ENCODE measurements at places on chromosomes 2 and 18.

- DNase-seq = no peak
Measured at GRCh38 chr2:171798156-171798820, 95.8 kb downstream of the SLC25A12 start.

DNA sequence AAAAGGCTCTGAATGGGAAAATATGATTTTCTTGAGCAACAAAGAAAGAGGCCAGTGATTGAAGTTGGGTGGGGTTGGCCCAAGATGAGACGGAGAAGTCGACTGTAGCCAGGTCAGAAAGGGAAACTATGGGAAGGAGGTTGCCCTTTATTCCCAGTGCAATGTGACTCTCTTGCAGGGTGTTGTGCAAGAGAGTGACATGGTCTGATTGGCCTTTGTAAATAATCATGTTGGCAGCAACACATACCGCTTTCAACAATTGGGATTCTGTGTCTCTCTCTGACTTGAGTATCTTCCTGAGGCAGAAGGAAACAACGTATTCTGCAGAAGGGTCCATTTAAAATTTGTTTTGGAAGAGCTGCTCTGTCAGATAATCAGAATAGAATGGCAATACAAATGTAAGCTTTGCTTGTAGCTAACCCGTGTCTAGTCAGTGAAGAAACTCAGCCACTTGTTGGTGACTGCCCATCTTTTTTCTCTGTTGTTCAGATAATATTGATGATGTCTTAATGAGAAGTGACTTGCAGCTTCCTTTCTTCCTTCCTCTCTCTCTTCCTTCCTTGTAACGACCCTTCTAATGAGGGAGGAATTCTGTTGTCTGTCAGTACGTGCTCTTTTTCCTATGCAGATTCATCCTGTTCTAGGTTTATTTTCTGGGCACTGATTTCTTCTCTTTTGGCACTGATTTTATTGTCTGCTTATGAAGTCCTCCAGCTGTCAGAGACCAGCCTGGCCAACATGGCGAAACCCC is 311.0 kb upstream of the FAM98A start:
- no peak for DNase-seq

DNA sequence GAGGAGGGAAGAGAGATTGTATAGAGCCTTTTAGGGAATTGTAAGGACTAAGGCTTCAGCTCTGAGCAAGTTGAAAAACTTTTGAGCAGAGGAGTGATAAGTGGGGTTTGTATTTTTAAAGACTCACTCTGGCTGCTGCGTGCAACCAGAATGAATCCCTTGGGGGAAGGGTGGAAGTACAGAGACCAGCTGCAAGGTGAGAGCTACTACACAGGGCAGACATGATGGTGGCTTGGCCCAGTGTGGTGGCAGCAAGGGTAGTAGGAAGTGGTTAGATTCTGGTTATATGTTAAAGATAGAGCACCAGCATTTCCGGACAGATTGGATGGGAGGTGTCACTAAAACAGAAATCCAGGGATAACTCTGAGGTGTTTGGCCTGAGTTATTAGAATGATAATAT is 10.1 kb upstream of the SESTD1 start:
- DNase-seq = no peak

DNA sequence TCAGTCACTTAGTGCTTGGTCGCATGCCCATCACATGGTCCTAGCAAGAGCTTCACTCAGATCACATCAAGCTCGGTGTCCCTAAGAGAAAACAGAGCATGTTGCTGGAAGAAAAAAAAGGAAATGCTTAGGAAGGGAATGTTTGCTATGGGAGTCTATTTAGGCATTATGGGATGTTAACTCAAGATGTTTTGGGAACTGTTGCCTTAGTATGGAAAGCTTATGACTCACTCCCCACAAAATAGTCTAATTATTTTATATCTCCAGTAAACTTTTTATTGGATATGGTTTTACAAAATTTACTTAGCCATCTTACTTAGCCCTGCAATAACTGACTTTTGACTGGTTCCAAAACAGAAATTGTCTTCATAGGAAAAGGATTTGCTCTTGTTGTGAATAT is 439.5 kb upstream of the ZEB2 start:
- DNase-seq = no peak

DNA sequence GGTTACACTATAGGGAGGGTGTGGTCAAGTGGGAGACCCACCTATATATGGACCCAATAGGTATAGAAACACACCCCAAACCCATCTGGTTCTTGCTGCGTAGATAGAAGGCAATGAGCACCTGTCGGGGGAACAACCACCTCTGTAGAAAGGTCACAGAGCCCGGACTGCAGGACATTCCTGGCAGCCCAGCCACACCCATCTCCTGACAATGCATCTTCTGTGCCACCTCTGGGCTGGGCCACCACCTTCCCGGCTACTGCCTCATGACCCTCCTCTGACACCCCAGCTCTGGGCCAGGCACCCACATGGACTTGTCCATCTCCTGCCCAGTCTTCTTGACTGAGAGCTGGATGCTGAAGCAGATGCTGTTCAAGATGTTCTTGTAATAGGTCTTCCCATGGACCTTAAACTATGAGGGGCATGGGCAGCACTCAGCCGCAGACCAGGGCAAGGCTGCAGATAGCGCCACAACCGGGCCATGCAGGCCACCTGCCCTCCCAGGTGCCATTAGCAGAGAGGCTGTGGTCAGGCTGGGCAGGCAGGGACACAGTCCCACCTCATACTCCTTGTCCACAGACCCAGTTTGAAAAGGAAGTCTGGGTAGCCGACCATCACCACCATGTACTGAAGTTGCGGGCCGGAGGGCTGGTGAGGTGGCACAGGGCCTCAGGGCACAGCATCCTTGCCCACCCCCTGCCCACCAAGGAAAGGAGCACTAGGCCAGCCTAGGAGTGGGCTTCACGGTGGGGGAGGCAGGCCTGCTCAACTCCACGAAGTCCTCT is 9.3 kb downstream of the ALPG start:
- DNase-seq = no peak

DNA sequence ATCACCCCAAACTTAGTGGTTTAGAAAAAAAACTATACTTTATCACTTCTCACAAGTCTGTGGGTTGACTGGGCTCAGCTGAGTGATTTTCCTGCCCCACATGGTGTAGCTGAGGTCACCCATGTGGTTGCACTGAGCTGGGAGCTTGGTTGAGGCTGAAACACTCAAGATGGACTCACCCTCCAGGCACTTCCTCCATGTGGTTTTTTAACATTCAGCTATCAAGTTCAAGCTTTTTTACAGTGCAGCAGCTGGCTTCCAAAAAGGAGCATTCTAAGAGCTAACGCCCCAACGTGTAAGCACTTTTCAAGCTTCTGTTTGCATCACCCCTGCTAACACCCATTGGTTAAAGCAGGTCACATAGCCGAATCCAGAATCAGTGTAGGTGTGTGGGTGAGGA is 105.9 kb upstream of the CREB1 start:
- no peak for DNase-seq

DNA sequence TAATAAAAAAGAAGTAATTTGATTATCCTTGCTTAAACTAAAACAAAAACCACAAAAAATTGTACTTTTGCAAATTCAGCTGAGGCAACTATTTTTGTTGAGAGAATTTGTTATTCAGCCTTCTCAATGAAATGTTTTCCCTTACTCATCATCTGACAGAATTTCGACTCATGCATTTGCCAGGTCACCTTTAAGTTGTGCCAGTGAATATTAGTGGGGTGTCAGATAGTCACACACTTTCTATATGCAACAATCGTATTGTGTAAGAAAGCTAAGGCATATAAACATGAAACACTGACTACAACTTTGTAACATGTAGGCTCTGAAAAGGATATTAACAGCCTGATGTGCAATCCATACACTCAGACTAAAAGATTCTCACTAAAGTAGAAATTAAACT is 1653.1 kb upstream of the SLC39A10 start:
- no peak for DNase-seq

GRCh38 chr2:35997488-35997887 is 358.1 kb upstream of the CRIM1 start:
- no peak for DNase-seq

GRCh38 chr2:88160517-88160916 is 9.6 kb upstream of the THNSL2 start:
- no peak for DNase-seq

GRCh38 chr2:136310005-136310495 is 192.1 kb upstream of the CXCR4 start:
- no peak for DNase-seq

- no peak for DNase-seq
Measured at GRCh38 chr2:195501746-195502145, 155.3 kb upstream of the SLC39A10 start.

- DNase-seq = no peak
Measured at GRCh38 chr2:226693521-226693920, 106.1 kb downstream of the IRS1 start.

GRCh38 chr2:229032608-229033234 is 238.4 kb downstream of the PID1 start:
- no peak for DNase-seq

- DNase-seq = no peak
Measured at GRCh38 chr18:725646-726045, 13.2 kb upstream of the ENOSF1 start.

- DNase-seq = no peak
Measured at GRCh38 chr2:27501042-27501441, 4.4 kb downstream of the GCKR start.

- DNase-seq = peak; percentile 46
Measured at GRCh38 chr18:12904012-12904516, 20.0 kb upstream of the PTPN2 start.

DNA sequence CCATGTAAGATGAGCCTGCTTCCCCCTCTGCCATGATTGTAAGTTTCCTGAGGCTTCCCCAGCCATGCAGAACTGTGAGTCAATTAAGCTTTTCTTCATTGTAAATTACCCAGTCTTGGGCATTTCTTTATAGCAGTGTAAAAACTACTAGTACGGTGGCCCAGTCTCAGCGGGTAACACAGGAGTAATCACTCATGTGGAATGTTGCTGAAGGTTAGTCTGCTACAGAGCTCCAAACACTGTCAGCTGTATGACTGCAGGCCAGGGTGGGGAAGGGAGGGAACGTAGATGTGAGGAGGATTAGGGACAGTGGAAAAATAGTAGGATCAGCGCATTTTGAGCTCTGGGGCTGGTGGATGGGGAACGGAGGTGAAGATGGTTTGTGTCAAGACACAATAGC is 711.2 kb upstream of the SOX11 start:
- no peak for DNase-seq

DNA sequence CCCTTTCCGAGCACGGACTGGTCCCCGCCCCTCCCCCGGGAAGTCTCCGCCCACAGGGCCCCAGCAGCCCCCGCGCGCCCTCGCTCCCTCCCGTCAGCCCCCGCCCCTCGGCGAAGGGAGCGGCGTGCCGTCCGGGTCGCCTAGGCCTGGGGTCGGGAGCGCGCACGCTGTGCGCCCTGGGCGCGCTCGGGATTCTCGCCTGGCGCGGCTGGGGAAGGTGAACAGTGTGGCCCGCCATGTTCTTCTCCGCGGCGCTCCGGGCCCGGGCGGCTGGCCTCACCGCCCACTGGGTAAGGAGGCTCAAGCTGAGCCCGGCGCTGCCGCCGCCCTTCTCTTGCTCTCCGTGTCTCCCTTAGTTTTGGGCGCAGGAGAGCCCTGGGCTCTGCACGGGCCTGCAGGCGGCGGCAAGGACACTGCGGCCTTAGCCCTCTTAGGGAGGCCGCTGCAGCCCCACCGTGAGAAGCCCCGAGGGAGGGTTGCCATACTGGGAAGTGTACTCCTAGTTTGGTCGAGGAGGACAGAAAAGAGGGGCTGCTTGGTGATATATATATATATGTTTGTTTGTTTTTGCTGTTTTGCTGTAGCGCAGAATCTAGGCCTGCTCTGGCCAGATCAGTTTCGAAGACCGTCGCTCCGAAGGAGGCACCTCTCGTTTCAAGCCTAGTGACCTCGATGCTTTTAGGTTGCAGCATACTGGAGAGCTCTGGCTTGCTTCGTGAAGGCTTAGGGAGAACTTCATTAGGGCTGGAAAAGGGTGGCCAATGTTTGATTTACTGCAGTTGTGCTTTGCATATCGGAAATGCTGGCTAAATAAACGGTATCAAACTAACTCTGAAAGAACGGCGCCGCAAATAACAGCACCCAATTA is at the start of gene NDUFV2:
TSS of gene NDUFV2 (plus strand) at position 192 of the 868 bp plus-strand sequence. CDS start at position 237, 45 bp downstream.
- peak; percentile 95 for DNase-seq

GRCh38 chr18:46352520-46353250 is 248.5 kb downstream of the HAUS1 start:
- DNase-seq = no peak

DNA sequence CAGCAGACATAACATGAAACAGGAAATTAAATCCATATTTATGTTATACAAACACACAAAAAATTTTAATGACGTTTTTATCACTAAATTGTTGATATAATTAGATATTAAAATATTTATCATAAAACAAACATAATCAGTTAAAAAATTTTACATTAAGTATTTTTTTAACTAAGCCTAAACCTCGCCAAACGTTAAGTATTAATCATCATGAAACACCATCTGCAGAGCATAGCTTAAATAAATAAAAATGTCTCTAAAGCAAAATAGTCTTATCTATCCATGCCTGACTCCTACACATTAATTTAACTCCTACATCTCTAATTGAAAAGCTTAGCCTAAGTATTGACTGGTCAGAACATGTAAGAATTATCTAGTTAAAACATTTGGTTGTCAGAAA is 271.6 kb upstream of the RND3 start:
- DNase-seq = no peak

DNA sequence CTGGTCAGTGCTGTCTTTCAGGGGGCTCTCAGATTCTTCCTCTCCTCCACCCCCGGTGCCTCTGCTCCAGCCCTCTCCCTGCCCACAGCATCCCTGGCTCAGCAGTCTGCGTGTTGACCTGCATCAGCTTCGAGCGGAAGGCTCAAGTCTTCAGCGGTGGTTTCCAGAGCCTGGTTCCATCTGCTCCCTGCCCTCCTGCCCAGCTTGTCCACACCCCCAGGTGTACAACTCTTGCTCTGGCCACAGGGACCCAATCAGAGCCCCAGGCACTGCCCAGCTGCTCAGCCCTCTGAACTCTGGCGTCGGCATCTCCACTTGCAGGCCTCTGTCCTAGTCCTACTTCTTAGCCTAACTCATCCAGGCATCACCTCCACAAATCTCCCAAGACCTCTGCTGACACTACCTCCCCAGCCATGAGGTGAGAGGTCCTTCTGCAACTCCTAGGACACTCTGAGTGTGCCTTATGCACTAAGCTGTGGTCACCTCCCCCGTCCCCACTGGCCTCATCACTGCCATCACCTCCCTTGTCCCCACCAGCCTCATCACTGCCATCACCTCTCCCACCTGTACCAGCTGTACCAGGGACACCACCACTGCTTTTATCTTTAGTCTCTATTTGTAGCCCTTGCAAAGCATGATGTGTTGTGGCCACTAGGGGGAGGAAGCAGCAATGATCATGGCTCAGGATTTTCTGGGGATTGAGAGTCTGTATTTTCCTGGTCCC is 60.9 kb downstream of the EDAR start:
- peak; percentile 15 for DNase-seq

- no peak for DNase-seq
Measured at GRCh38 chr2:84319581-84319980, 139.5 kb downstream of the SUCLG1 start.

- DNase-seq = no peak
Measured at GRCh38 chr2:181421131-181421458, 36.1 kb upstream of the ITGA4 start.

DNA sequence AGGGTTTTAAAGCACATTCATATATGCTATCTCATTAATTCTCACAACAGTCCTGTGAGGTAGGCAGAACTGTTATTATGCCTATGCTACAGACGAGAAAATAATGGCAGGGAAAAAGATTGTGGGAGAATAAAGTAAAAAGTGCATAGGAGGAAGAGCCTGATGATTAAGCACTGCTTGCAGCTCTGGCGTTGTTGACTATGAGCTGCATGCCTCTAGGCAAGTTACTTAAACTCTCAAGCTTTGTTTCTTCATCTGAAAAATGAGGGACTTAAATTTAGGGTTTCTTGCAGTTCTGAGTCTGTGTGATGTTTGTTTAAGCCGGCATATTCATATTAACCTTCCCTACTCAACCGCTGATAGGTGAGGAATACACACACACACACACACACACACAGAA is 51.6 kb upstream of the RAPH1 start:
- DNase-seq = no peak
